ENCODE measurements at places on chromosomes 2 and 18.

DNA sequence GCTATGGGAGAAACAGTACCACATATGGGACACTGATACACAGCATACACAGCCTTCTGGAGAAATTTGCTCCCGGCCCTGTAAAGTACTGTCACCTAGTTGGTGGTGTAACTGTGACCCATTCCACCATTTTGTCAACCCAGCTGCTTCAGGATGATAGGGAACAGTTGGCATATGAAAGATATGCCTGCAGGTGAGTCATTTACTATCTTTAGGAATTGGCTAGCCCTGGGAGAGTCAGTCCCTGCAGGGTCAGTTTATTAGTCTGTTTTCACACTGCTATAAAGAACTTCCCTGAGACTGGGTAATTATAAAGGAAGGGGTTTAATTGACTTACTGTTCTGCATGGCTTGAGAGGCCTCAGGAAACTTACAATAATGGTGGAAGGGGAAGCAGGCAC is 30.0 kb upstream of the PTPRM start:
- no peak for DNase-seq

GRCh38 chr2:46814160-46814961 is 101.2 kb downstream of the MCFD2 start:
- DNase-seq, result no peak

DNA sequence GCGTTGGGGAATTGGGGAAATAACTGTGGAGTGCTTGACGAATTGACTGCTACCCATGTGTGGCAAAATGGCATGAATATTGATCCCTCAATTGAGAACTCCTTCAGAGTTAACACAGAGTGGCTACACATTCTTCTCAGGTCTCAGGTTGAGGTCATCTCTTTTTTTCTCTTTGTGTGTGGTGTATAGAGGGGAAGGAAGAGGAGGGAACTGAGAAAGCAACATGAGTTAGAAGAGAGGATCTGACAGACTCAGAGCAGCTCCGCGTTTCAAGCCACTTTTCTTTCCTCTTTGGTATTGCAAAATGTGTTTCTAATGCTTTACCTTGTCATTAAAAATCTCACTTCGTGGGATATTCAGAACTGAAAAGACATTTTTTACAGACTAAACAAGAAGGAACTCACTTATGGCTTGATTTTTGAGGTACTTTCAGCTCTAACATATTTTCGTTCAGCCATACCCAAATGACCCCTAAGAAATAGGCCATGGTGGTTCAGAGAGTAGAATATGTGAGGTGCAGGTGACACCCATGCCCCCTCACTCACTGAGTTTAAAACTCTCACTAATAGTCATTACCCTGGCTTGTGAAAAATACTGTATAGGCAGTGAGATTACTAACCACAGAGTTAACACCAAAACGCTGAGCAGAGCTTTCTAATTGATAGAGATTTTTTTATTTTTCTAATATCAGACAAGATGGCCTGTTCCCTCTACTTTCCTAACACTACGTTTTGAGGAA is 22.5 kb downstream of the STAT4 start:
- peak; percentile 64 for DNase-seq

DNA sequence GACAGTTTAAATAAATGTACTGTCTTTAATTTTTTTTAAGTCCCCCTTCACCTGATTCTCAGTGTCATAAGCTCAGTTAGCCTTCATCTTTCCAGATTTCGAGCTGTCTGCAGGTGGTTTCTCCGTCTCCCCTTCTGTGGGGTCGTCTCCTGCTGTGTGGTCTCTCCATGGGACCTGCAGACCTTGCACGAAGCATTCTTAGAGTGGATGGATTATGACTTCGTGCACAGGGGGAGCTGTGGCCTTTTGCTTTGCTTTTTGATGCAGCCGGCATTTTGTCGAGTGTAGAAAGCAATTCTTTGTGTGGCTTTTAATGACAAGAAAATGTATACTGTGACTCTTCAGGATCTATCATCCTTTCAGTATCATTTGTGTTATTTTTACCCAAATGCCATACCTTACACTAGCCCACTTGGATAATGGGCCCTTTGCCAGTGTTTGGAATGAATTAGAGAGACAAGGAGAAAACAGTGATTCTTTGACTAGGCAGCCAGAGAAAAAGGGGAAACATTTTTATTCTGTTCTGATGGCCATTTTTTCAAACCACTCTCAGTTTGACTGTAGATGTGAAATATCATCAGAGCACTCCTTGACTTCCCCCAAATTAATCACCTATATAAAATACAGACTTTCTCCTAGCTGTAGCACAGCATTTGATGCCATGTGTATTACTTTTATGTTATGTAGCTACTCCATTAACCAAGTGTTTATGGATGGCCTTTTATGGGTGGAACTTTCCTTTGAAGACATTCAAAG is 54.3 kb downstream of the ITGA6 start:
- DNase-seq, result no peak

DNA sequence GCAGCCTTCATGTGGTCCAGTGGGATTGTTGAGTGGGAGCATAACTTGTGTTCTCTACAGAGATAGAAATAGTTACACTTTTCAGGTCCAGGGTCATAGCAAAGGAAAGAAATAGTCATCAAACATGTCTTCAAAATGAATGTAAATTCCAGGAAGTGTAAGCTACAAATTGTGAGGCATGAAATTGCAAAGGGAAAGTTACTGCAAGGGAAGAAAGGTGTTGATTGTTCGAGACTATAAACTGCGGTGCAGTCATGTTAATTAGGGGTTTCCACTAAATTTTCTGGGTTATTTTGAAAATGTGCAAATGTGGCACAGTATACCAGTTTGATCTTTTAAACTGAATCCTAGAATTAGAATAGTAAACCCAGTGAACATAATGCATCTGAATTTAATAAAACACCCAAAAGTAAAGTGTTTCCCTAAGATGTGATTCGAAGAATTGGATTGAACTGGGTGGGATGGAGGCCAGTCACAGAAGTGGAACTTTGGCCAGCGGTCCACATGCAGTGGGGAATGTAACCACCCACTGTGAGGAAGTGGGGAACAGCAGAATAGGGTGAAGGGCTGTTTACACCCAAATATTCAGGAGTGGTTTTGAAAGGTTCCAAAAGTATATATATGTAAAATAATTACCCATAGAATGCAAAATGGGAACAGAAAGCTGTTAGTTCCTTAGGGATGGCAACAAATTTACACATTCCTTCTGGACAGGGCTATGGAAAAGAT is 126.5 kb upstream of the CCDC68 start:
- no peak for DNase-seq

- DNase-seq, result no peak
Measured at GRCh38 chr2:32237996-32238395, 26.7 kb downstream of the NLRC4 start.

- DNase-seq, result no peak
Measured at GRCh38 chr2:125696560-125696959, 959.4 kb upstream of the GYPC start.

DNA sequence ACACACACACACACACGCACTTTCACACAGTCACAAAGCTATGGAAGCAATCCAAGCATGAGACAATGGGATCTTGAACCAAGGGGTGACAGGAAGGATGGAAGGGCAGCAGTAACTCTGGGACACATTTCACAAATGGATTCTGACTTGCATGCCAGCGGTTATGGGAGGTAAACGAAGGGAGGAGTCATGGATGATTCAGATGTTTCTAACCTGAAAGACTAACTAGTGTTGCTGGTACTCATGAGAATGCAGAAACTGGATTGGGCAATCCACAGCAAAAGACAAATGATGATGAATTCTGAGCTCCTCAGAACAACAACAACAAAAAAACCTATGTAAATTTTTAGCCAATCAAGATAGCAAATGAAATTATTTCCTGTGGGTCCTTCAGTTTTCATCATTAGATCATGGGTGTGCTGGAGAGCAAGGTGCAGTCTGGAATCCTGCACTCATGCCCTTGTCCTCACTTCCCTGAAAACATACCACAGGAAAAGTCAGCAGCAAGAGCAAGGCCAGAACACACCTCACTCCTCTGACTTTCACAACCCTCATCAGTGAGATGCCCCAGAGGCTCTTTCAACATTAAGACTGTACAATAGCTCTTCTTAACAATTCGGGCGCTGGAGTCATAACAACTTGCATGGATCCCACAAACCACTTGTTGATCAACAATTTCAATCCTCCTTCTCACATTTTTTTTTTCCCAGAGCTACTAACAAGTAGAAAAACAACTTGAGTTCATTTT is 32.6 kb downstream of the ABCA12 start:
- DNase-seq, result no peak

- DNase-seq, result no peak
Measured at GRCh38 chr2:57849843-57850242, 196.8 kb upstream of the VRK2 start.

DNA sequence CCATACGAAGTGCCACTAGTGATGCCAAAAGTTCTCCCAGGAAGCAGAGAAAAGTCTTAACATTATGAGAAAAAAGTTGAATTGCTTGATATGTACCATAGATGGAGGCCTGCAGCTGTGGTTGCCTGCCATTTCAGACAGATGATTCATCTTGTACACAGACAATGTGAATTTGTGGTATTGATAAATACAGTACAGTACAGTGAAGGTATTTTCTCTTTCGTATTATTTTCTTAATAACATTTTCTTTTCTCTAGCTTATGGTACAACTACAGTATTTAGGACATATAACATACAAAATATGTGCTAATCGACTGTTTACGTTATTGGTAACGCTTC is 33.6 kb upstream of the VWC2L start:
- DNase-seq, result no peak

DNA sequence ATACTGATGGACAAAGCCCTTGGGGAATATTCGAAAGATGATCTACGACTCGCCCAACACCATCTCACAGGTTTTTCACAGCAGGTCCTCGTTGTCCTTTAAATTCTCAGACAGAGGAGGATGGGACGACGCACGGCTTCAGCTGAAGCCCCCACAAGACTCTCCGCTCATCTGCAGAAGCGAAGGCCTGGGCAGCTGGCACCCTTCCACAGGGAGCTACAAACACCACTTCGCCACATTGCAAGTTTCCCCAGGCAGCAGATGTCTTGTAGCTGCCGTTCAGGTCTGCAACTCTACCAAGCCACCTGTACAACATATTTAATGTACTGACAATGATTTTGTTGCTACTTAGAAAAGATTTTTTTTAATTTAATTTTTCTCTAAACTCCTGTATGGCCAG is 642.9 kb downstream of the ZEB2 start:
- no peak for DNase-seq

DNA sequence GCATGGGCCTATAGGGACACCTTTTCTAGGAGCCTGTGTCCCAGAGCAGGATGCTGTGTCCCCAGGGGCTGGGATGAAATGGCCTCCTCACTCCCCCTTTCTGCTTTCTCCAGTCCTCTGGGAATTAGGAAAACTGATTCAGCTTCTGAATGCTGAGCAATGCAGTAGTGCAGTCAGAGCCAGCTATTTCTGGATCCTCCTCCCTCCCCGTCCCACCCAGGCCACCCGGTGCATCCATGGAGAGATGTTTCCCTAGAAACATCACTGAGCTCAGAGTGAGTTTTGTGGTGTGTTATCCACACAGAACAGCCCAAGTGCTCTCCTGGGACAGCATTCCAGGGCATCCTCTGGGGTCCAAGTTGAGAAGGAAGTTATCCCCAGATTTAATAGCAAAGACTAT is 125.5 kb downstream of the LOXHD1 start:
- DNase-seq, result no peak

GRCh38 chr18:65547046-65547445 is 203.8 kb upstream of the CDH7 start:
- DNase-seq, result no peak

DNA sequence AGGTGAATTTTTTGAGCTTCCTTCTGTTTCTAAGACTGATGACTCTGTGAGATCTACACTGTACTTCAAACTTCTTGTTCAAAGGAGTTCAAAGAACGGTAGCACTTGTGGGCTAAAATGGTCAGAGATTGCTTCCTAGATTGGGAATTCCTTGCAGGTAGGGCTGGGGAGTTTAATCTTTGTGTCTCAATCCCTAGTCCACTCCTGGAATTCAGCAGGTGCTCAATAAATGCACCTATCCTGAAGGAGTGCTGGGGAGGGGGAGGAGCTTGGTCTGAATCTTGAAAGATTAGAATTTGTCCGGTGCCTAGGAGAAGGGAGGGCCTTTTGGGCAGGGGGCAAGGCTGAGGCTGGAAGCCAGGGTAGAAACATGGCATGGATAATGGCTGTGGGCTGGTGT is 34.6 kb downstream of the TMEM17 start:
- DNase-seq, result no peak
